NCI-H1417 treated with DMSO at 0.1 percent for 48 hours (cell line): ENCODE measurements at places on chromosomes 7 and 10.

DNA sequence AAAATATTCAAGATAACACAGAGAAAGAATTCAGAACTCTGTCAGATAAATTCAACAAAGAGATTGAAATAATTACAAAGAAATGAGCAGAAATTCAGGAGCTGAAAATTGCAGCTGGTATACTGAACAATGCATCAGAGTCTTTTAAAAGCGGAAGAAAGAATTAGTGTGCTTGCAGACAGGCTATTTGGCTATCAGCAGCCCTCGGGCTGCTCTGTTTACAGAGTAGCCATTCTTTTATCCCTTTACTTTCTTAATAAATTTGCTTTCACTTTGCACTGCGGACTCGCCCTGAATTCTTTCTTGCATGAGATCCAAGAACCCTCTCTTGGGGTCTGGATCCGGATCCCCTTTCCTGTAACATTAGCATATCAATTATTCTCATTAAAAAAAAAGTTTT, 1040.0 kb downstream of the SORCS3 start:
- DNase-seq = no peak

DNA sequence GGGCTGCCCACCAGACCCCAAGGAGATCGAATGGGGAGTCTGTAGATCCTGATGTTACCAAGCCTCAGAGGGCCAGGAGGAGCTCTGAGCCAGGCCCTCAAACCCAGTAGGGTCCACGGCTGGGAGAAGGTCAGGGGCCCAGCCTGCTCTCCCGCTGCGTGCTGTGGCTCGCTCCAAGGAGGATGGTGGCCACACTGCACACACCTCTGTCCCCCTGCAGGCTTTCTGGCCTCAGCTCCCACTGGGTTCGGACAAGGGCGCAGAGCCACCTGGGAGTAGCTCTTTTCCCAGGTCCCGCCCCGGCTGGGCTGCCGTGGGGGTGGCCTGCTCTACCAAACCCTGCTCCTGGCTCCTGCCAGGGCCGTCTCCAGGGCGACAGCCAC, 175.8 kb downstream of the ZNF248 start:
- DNase-seq = no peak

- no peak for DNase-seq
These were observed 344.7 kb downstream of the NEBL start for GRCh38 chr10:20552382-20552781.

GRCh38 chr7:25116621-25117020, 8.4 kb downstream of the CYCS start:
- no peak for DNase-seq

DNA sequence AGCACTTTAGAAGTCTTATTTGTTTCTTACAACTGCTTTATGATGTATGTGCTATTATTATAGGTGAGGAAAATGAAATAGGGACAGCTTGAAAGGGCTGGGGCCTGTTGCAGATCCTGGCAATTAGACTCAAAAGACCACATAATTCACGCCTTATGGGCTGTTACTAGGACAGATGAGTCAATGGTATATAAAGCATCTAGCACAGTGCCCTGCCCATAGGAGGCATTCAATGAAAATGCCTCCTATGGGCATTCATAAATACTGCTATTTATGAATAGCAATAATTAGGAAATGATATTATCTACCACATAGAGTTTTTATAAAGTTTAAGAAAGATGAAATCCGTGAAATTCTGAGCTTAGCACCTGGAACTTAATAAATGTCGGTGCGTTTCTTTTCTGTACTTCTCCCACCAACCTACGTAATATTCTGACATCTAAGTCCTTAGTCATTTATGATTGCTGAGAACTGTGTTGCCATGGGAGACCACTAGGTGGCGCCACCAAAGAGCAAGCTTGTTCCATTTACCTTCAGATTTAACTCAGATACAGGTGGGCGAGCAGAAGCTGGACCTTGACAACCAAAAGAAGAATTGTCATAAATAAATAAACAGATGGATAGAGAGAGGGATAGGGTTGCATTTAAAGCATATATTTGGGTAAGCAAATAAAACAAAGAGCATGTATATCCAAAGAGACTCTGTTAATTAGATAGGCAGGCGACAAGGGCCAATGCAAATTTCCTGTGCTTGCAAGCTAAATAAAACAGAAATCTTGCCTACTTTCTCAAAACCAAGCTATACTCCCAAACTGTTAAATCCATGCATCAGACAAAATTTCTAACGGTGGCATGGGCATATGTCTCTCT, 699.9 kb downstream of the INHBA start:
- DNase-seq = no peak

GRCh38 chr10:100650693-100651092, 94.7 kb upstream of the PAX2 start:
- no peak for DNase-seq

DNA sequence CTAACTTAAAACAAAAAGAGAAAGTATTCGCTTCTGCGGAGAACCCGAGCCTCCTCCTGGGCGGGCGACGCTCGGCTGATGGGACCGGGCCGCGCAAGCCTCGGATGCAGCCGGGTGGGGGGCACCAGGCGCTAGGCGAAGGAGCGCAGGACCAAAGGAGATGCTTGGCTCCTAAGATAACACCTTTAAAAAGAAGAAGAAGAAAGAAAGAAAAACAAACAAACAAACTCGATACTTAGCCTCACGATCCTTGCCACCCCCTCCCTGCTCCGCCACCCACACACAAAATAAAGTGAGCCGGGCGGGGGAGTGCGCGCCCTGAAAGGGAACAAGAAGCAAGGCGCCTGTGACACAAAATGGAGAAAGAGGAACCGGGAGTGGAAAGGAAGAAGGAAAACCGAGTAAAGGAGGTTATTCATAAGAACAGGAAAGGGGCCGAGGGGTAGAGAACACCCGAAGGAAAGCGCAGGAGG, 34.0 kb upstream of the EBLN1 start:
- DNase-seq = no peak

DNA sequence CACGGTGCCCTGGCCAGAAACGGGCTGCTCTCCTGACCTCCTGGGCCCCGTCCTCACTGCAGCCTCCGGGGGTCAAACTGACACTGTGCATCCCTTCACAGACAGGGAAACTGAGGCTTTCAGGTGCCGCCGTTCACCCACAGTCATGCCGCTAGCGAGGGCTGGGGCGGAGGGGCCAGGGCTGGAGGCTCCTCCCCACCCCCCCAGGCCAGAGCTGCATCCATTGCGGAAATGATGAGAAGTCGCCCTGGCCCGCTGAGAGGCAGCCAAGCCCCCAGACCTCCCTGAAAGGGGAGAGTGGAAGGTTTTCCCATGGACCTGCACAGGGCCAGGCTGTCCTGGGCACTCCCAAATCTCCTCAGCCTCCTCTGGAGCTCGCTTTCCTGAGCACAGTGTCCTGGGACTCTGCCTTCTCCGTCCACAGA, 16.5 kb upstream of the INPP5A start:
- DNase-seq = no peak

DNA sequence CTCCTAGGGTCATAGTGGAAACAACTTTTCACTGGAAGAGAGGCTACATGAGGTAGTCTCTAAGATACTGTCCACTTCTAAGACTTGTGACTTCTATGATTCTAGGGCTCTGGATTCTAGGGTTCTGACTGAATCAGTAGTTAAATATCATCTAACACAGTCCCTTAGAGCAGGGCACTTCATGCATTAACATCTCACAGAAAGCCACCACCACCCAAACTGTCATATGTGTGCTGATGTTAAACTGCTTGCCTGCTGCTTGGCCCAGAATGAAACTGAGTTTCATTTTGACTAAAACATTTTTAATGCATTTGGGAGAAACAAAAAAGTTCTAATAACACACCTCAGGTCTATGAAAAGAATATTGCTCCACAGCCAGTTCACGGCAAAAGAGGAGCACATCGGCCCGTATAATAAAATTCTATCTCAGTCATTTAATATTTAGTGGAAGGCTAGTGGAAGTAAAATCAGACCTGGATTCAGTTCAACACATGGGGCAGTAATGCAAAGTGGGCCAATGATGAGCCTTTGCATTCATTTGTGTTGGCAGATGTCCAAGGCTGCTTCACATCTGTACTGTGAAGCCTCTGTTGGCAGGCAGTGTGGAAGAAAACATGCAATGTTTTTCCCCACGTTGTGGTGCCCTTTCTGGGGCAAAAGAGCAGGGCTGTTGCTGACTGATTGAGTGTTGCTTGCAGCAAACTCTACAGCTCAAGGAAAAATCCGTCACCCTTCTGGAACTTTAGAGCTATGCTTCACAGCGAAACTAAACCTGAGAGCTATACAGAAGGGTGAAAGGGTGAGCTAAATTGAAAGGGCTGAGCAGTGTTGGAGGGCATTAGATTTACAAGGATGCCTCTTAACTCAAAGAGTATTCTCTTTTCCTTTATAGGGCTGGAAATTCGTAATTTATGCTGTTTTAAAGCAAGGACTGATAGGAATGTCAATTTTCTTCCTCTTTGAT, 33.5 kb upstream of the AUTS2 start:
- DNase-seq = no peak

GRCh38 chr10:47297866-47298540, 2.0 kb upstream of the GDF10 start:
- DNase-seq = no peak

- no peak for DNase-seq
These were observed 389.1 kb downstream of the PAXIP1 start for GRCh38 chr7:154613811-154614210.

DNA sequence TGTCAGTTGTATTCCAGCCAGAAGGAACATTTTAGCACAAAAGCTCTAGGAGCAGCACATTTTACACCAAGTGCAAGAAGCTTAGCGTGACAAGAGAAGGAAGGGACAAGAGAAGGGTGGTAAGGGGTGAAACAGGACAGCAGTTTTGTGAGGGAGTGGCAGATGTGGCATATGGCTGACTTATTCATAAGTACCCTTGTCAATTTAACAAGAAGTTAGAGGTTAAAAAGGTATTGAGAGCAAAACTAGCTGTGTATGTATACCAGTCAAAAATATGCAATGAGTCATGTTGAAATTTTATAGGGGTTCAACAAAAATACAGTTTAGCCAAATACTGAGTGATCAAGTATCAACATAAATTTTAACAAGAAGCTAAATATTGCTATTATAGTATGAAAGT, 561.5 kb upstream of the POT1 start:
- no peak for DNase-seq

DNA sequence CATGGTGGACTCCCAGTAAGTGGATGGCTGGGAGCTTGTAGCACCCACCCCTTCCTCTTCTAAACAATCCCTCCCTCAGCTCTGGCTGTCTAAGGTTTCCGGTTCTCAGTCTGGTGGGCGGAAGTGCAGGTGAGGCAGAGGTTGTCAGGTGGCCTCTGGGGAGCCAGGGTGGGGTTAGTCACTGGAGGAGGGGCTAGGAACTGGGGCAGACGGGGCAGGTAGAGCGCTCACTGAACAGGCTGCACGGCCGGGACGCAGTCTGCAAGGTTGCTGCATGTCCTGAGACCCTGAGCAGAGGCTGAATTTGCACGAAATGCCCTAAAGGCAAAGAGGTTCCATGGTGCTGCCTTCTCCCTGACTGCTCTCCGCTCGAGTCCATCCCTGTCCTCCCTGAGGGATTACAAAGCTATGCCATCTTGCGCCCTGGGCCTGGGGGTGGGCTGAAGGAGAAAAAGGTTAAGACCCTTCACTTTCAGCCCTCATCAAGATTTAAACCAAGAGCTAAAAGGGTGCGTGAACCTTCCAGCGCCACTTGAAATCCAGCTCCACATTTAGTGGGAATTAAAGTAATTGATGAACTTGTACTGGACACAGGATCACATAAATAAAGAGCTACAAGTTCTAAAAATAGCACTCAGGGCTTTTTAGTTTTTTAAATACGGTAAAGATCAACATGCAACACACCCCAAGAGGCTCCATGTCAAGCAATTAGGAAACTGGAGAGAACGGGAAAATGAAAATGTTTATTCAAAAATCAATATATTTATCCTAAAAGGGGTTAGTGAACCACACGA, 62.3 kb upstream of the CTBP2 start:
- DNase-seq = no peak

DNA sequence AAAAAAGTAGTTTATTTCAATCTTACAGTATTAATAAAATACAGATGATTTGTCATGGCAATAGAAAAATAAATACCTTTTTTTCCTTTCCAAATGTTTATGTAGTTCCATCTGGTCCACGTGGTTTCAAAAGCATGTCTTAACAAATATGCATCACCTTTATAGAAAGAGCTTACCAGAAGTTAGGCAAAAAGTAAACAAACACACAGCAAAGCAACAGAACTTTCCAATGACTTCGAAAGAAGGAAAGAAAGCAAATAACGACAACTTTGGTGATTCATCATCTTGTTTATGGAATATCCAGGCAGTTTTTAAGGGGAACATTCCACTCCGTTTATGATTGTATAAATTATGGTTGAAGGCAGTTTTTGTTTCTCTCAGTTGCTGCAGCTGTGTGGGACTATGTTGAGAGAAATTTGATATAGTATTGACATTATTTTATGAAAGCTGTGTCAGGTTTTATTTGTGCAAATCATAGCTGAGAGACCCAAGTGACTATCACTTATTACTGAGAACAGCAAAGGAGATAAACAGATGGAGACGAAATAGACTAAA, 203.1 kb downstream of the CDC14C start:
- DNase-seq = no peak

DNA sequence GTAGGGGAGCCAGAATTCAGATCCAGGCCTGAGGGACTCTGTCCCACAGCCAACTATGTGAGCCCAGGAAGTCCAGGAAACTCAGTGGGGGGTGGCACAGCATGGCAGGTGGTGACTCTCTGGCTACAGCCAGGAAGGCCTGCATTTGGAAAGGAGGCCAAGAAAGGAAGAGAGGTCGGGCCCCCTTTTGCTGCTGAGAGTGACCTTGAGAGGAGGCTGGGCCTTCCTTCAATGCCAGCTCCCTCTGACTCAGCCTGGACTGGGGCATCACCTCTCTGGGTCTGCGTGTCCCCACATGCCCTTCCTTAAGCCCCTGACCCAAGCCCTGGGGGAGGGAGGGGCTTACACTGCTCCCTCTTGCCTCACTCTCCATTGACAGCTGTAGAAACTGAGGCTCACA, 6.4 kb upstream of the MYL10 start:
- no peak for DNase-seq

DNA sequence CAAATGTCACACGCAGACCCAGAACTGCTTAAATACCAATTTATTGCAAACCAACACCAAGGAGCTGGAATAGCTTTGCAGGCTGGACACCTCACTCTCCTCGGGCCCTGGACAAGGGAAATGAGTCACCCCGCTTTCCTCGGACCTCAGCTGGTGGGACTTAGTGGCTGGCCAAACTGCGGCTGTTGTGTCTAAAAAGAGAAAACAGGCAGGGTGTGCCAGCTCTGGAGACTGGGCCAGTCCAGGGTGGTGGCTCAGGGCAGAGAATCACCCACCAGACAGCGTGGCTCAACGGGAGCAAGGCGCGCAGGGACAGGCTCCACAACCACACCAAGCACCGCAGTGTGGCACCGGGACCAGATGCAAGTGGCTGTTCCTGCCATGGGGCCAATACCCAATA, 58.2 kb upstream of the CAMK2B start:
- DNase-seq = no peak

- DNase-seq = no peak
These were observed 291.2 kb downstream of the LRMDA start for GRCh38 chr10:75722609-75723008.
